Endothelial cell of umbilical vein (primary cell): ENCODE measurements at places on chromosomes 6 and 20.

DNA sequence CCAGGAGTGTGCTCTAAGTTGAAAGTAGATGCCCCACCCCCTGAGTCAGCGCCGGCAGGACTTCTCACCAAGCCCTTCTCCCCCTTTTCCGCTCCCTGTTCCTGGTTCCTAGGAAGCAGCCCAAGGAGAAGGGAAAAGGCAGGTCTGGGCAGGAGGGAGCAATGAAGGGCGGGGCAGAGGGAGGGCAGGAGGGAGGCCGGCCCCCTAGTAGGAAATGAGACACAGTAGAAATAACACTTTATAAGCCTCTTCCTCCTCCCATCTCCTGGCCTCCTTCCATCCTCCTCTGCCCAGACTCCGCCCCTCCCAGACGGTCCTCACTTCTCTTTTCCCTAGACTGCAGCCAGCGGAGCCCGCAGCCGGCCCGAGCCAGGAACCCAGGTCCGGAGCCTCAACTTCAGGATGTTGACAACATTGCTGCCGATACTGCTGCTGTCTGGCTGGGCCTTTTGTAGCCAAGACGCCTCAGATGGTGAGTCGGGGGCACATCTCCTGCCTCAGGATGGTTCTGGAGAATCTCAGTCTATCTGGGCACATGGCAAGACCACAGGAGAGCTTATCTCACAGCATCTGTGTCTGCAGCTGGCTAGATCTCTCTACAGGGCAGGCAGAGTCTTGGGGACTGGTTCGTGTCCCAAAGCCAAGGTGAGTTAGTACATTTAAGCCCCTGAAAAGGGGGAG, at the start of gene PROCR:
Gene PROCR (plus strand): TSS at position 320 of the 681 bp plus-strand sequence. CDS start 83 bp downstream, at position 403.
- DNase-seq: peak; percentile 98

- no peak for DNase-seq
Measured at GRCh38 chr20:16412906-16413305, 160.3 kb downstream of the KIF16B start.

DNA sequence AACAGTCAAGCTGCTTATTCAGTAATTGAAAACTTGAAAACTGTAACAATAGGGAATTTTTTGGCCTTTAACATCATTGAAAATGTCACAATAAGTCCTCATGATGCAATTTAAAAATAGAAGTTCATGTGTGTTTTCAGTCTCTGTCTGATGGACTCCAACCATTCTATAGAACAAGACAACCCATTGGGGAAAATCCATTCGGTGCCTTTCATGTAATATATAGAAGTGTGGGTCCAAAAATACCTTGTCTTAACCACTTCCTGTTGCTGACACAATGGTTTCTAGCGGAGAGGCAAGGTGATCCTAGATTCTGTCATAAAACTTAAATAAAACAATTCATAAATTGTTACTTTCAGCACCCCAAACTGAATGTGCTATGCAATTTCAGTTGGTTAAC, 1131.3 kb upstream of the MAP3K7 start:
- no peak for DNase-seq

GRCh38 chr6:138094260-138094659, 13.0 kb downstream of the PERP start:
- DNase-seq: no peak

DNA sequence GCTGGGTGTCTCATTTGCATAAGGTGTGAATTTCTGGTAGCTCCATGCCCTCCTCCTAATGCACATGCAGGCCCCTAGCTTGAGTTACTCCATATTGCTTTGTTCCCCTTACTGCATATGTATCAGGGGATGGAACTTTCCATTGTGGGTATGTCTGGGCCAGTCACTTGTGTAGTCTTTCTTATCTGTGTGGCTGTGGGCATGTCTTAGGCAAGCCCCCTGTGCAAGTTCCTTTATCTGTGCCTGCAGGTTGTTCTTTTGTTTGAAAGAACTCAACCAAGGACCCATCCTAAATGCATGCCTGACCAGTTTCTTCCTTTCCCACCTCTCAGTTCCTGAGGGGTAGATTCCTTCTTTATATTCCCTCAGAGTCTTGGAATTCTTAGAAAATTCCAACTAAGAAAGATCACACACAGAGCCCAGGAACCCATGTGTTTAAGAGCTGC, 23.6 kb downstream of the MBOAT1 start:
- DNase-seq: no peak

DNA sequence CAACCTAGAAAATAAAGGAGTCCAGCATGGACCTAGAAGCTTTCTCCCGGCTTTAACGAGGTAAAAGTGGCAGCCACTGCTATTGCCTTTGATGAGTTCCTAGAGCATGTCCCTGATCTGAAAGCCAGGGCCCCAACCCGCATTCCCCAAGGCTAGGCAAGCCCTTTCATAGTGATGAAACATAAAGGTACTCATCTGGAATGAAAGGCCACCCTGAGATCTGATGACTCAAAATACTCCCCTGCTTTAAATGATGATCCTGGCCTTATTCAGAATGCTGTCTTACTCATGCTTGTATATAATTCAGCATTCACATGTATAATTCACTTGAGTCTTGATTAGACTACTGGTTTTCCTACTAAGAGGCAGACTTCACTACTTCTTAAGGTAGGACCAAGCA, 21.3 kb downstream of the TTPAL start:
- no peak for DNase-seq

DNA sequence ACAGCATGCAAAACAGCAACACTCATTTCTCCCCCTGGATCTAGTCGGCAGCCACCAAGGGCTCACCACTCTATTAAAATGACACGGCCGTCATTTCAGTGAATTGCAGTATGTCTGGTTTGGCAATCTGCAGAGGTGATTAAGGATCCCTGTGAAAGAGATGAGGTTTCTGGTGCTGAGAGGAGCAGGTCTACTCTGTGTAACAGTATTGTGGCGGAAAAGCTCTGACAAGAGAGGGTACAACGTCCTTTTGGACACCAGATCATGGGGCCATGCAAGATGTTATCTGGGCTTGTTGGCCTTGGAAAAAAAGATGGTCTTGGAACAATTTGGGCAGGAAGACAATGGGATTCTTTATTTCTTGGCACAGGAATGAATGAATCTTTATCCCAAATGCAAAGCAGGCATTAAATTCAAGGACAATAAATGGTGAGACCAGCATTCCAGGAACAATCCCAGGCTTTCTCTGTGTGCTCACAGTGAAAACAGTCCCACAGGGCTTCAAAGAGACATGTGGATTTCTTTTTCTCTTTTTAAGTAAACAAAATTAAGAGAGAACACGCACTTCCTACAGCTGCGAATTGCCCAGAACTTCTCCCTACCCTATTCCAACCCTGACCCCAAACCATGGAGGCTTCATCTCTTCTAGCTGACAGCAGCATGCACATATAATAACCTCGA, 33.7 kb upstream of the ADGRF1 start:
- no peak for DNase-seq

GRCh38 chr20:49579874-49580812, 12.2 kb upstream of the PTGIS start:
- peak; percentile 74 for DNase-seq

GRCh38 chr6:154537511-154538325, 27.2 kb upstream of the CNKSR3 start:
- no peak for DNase-seq

- DNase-seq: no peak
Measured at GRCh38 chr6:4806337-4806725, 30.1 kb downstream of the CDYL start.

DNA sequence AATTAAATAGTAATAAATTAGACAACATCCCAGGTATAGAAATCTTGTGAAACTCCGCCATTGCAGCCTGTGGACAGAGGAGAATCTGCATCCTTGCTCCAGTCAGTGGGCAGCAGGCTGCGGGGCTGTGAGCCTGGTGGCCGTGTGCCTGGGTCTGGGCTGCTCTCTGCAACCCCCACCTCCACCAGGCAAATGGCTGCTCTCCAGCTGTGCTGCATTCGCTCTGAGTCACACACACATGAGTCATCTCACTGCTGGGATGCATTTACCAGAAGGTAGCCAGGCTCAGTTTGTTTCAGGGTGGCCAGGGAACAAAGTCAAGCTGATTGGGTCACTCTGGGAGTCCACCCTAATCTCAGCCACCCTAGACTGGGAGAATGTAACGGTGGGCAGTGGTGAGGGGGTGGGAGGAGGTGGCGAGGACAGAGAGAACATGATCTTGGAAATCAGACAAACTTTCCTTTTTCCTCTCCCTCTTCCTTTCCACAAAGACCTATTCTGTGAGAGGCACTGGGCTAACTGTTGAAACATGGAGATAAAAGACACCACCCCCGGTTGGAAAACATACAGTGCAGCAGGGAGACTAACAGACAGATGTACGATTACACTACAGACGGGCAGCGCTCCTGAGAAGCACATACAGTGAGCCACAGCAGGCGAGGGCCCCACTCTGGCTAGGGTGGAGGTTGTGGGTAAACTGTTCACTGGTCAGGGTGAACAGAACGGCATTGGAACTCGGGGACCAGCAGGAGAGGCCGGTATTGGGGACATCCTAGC, 59.2 kb downstream of the TRAM2 start:
- peak; percentile 94 for DNase-seq

DNA sequence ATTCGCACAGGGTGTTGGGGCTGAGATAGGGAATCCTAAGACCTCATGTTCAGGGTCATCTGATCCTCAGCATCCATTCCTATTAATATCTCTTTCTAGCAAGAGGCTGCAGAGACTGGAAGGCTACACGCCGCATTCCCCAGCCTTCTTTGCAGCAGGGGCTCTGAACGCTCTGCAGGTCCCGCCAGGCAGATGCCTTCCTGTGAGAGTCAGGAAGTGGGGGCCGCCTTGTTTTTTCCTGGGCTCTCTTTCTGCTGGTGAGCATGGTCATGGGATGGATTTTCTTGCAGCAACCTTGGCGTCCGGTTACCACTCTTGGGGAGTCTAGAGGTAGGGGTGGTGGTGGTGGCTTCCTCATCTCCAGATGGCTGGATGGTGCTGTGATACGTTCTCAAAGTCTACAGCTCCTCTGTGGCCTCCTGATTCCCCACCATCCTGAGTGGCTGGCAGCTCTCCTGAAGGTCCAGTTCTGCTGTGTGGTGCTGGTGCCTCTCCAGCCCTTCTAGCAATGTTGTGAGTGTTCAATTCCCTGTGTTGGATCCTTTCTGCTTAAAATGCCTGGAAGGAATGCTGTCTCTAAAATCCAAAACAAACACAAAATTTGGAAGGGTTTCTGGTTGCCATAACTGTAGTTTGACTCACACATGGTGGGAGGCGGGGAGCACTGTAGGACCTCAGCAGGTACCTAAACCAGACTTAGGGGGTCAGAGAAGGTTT, 111.9 kb downstream of the CEBPB start:
- no peak for DNase-seq

- no peak for DNase-seq
Measured at GRCh38 chr6:122621638-122622037, 11.4 kb downstream of the PKIB start.

GRCh38 chr6:74931558-74931957, 274.3 kb downstream of the COL12A1 start:
- no peak for DNase-seq

- no peak for DNase-seq
Measured at GRCh38 chr6:85136310-85136709, 313.6 kb upstream of the NT5E start.

DNA sequence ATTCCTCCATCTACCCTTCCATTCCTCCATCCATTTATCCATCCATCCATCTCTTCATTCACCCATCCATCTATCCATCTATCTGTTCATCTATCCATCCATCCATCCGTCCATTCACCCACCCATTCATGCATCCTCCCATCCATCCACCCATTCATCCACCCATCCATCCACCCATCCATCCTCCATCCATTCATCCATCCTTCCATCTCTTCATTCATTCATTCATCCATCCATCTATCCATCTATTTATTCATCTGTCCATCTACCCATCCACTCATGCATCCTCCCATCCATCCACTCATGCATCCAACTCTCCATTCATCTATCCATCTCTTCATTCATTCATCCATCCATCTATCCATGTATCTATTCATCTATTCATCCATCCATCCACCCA, 380.9 kb downstream of the CDH4 start:
- no peak for DNase-seq

DNA sequence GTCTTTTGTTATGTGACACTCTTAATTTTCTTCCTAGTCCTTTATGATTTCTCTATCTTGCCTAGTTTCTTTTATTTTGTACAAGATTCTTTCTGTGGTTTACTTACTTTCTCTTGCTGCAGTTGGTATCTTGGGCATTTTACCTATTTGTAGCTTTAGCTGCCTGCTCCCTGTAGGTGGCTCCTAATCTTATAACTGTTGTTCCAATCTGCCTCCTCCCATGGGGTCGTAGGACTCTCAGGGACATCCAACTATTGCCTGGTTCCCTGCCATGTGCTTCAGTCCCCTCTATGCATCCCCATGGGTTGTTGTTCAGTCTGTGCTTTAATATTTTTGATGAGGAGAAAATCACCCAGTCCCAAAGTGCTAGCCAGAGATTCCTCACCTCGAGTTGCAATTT, 31.4 kb downstream of the RIN2 start:
- no peak for DNase-seq

DNA sequence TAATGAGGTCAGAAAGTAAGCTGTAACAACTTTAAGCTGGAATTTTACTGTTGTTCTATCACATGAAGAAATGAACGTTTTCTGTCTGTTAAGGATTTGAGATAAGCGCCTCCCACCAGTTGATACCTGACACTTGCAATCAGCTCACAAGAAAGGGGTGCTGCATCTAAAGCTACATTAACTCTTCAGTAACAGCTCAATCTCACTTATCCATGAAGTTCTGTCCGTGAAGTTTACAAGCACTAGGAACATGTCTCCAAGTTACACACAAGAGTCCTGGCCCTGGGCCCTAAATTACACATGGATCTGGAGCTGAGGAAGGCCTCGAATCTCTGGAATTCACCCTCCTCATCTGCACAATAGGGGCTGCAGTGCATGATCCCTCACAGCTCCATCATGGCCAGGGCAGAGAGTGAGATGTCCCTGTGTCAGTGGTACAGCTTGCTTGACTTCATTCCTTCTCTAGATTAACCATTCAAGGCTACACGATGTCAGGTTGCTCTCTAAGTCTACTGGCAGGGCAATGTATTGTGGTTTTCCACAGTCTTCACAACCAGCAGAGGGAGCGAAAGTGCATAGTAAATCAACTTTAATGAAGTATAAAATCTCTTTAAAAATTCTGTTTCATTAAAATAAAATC, 182.4 kb upstream of the MCHR2 start:
- peak; percentile 54 for DNase-seq

DNA sequence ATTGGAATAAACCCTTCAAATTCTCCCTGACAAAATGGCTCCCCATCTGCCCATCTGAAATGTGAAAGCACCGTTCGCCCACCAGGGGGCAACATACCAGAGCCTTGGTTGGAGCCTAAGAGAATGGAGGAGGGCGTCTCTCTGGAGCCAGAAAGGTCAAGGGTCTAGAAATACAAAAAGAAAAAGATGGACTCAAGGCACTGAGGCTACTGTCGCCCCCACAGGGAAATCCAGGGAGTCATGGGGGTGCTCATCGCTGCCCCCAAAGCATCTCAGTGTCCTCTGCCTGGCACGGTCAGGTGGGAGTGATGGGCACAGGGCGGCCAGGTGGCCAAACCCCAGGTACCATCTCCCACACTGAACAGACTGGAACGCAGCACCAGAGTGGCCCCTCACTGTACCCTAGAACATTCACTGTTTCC, 136.3 kb downstream of the ZMYND8 start:
- peak; percentile 32 for DNase-seq
